ENCODE measurements at places on chromosomes 2 and 18.

DNA sequence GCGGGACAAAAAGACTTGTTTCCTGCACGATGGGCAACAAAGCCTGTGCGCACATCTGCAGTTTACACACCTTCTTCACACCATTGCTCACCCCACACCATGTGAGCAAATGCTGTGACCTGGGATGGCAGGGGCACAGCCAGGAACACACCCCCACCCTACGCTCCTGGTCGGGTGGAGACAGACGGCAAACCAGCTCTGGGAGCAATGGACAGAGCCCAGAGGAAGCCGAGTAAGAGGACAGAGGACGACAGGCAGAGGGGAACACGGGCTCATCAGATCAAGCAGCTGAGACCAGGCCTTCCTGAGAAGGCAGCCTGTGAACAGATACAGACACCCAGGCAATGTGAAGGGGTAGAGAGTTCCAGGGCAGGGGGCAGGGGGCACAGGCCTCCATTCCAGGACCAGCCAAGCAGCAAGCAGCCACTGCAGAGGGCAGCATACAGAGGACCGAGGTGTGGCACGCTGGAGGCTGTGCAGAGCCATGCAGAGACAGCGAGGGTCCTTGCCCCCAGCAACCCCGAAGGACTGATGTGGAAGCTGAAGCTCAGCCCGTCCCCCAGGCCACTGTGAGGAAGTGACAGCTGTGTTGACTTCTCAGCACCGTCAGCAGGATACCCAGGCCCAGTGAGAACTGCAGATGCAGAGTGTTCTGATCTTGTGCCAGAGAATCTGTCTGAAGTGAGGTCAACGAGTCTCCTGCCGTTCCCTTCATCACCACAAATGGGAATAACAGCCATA is 46.2 kb downstream of the PARD6G start:
- no peak for DNase-seq

DNA sequence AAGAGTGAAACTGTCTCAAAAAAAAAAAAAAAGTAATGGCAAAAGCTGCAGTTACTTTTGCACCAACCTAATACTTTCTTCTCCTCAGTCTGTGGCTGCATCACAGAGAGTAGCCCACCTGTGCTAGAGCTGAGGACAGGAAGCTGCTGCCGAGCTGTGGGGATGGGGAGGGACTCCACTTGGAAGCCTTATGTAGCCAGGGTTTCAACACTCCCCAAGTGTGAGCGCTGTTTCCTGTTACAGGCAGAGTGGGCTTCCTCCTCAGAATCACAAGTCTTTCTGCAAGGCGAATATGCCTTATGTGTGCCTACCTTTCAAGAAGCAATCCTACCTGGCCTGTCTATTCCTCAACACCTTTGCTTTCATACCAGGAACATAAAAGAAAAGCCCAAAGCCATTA is 36.3 kb upstream of the CYP27C1 start:
- no peak for DNase-seq

DNA sequence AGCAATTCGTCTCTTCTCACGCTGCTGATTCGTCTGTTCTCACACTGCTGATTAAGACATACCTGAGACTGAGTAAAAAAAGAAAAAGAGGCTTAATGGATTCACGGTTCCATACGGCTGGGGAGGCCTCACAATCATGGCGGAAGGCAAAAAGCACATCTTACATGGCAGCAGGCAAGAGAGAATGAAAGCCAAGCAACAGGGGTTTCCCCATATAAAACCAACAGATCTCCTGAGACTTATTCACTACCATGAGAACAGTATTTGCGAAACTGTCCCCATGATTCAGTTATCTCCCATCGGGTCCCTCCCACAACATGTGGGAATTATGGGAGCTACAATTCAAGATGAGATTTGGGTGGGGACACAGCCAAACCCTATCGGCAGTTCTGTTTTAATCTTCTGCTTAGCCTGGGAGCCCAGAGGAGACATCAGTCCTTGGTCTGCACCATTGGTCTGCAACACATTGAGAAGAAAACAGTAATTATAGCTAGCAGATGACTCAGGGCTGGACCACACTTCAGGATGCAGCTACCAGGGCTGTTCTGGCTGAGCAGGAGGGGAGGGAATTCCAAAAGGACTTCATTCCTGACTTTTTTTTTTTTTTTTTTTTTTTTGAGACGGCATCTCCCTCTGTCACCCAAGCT is 69.4 kb downstream of the CABLES1 start:
- DNase-seq, result no peak

DNA sequence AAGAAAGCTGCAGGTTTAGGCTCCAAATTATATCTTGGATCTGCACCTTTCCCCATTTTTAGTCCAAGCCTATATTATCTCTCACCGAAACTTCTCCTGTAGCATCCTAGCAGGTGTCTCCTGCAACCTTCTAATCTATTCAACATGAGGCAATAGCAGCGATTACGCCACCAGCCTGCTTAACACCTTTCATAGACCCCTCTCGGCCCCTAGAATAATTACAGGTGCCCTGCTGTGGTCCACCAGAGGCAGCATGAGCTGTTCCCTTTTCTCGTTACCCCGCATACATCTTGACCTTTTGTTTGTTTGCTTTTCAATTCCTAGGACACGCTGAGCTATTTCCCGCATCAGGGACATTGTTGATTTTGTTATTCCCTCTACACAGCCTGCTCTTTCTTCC is 361.9 kb downstream of the CYRIA start:
- DNase-seq, result no peak

DNA sequence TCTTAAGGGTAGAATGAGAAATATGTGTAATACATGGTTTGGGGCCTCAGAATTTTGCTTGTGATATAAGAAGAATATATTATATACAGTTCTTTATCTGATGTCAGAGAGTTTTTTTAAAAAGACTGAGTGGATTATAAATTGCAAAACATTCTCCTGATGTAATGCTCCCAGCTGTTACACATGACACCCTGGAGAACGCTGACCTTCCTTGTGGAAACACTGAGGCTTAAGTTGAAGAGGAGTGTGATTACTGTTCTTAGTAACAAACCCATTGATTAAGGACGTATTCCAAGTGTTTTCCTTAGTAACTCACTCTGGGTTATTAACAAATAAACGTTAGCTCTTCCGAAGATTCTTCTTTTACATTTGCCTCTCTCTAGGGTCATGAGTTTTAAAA is 1069.3 kb upstream of the CNTNAP5 start:
- no peak for DNase-seq

DNA sequence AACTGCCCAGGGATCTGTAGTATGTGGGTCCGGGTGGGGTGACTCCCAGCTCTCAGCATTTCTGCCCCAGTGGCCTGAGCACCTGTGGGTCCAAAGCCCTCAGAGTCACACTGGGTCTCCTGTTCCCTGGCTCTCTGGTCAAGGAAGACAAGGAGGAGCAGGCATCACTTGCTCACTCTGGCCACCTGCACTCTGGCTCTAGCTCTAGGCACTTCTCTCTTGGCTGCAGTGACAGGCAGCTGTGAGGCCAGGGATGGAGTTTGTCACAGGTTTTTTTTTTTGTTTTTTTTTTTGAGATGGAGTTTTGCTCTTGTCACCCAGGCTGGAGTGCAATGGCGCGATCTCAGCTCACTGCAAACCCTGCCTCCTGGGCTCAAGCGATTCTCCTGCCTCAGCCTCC is 84.6 kb downstream of the HS1BP3 start:
- DNase-seq, result no peak
